Effector memory CD4-positive, alpha-beta T cell (primary cell): ENCODE measurements at places on chromosomes 2 and 18.

- no peak for DNase-seq
Measured at GRCh38 chr2:132979339-132980093, 309.5 kb upstream of the LYPD1 start.

DNA sequence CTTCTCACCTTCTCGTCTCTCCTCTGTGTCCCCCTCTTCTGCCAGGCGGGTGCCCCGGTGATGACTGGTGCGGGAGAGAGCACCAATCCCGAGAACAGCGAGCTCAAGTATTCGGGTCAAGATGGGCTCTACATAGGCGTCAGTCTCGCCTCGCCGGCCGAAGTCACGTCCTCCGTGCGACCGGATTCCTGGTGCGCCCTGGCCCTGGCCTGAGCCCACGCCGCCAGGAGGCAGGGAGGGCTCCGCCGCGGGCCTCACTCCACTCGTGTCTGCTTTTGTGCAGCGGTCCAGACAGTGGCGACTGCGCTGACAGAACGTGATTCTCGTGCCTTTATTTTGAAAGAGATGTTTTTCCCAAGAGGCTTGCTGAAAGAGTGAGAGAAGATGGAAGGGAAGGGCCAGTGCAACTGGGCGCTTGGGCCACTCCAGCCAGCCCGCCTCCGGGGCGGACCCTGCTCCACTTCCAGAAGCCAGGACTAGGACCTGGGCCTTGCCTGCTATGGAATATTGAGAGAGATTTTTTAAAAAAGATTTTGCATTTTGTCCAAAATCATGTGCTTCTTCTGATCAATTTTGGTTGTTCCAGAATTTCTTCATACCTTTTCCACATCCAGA is 31.3 kb downstream of the GATA6 start:
- no peak for DNase-seq

GRCh38 chr2:34161549-34161948 is 562.5 kb upstream of the FAM98A start:
- DNase-seq = no peak

- no peak for DNase-seq
Measured at GRCh38 chr2:27281855-27282559, at the start of gene TRIM54. TRIM54 (plus strand) TSS chr2:27282429; CDS start chr2:27282732, 303 bp downstream.

DNA sequence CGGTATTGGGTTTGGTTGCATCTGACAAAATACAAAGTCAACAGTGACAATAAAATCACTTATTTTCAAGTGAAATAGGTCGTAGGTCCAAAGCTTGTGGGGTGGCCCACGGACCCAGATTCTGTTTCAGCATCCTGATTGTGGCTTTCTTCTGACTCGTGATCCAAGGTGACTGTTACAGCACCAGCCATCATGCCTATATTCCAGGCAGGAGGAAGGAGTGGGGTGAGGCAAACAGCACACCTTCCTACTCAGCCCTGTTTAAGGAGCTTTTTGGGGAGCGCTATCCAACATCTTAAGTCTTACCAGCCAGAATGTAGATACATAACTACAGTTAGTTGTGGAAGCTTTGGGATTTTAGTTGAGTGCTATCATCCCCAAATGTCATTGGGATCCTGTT is 8.7 kb upstream of the SNORC start:
- DNase-seq = no peak

GRCh38 chr18:56315363-56315762 is 323.0 kb downstream of the TXNL1 start:
- DNase-seq = no peak

DNA sequence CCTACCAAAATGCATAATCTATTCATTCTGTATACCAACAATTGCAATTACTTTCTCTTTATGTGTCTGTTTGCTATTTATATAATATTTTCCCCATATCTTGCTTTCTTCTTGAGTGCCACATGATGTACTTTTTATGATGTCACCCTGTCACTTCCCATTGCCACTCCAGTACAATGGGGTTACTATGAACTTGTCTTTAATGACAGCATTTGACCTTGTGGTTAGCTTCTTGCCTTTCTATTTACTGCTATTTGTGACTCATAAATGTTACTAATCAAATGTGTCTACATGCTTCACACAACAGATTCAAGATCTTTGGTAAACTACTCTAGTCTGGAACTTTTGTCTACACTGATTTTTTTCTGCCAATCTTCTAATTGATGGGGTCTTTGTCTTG is 486.3 kb downstream of the NR4A2 start:
- no peak for DNase-seq

GRCh38 chr2:112794841-112795240 is 10.5 kb upstream of the IL1A start:
- no peak for DNase-seq

DNA sequence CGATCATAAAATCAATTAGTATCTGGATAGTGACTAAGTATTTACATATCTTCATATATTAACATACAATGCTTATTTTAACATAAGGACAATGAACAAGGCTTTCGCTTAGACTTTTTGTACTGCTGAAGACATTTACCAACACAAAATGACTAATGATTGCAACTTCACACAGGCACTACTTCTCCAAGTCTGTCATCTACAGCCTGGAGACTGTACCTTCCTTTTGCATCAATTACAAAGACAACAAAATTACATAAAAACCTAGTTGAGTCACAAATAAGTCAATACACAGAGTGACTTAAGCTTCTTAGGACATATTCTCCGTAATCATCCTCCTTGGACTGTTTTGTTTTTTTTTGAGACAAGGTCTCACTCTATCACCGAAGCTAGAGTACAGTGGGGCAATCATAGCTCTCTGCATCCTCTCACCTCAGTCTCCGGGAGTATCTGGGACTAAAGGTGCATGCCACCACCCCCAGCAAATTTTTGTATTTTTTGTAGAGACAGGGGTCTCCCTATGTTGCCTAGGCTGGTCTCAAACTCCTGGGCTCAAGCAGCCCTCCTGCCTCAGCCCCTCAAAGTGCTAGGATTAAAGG is 15.9 kb downstream of the PUM2 start:
- no peak for DNase-seq

DNA sequence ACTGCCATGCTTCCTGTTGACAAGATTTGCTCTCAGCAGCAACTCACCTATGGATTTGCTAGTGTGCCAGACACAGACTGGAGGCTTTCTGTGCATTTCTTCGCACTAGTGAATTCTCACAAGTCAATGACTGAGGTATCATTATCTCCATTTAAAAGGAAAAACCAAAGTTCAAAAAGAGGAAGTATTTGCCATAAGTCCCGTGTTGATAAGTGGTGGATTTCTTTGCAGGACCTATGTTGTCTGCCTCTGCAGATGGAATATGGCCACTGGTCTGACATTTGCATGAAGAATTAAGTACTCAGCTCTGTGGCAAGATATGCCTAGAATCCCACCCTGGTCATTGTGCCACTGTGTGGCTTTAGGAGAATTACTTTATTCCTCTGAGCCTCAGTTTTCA is 299.6 kb downstream of the PAX3 start:
- no peak for DNase-seq

DNA sequence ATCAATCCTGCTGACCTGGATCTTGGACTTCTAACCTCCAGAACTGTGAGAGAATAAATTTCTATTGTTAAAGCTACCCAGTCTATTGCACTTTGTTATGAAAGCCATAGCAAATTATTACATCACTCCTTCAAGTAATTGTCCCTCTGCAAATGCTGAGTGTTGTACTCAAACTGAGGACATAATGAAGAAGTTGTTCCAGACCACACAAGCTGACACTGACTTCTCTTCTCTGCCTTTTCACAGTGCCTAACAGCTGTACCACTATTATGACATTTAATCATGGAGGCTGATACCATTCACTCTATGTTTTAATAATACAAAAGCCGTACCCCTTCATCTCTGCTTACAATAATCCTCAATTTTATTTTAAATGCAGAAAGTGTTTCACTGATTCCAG is 424.1 kb upstream of the PIK3C3 start:
- DNase-seq = no peak

- no peak for DNase-seq
Measured at GRCh38 chr2:42835577-42836371, 43.4 kb upstream of the HAAO start.

GRCh38 chr2:144984038-144984437 is 464.1 kb upstream of the ZEB2 start:
- DNase-seq = no peak

DNA sequence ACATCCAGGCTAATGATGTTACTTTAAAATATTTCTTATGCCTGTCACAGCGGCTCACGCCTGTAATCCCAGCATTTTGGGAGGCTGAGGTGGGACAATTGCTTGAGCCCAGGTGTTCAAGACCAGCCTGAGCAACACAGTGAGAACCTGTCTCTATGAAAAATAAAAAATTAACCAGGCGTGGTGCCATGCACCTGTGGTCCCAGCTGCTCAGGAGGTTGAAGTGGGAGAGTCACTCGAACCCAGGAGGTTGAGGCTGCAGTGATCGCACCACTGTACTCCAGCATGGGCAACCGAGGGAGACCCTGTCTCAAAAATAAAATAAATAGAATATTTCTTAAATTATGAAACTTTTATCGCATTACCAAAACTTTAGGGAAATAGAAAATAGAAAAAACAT is 28.1 kb upstream of the ACTR3 start:
- DNase-seq = no peak

DNA sequence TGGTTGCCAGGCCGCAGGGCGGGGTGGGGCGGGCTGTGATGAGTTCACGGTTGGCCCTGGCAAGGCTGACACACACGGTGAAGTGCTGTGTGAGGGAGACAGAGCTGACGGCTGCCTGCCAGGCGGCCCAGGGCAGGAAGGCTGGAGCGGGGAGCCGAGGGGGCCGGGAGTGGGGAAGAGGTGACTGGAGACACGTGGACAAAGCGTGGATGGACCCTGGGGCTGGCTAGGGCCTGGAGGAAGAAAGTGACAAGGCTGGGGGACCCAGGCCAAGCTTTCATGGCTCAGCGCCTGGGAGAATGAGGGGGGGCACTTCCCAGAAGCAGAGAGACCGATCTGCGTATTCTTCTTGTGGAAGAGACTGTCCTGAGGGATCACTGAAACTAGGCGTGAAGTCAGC is 123.2 kb downstream of the DYSF start:
- no peak for DNase-seq

- DNase-seq = no peak
Measured at GRCh38 chr2:215970425-215970824, 42.9 kb downstream of the MREG start.

GRCh38 chr2:234512884-234513669 is 16.2 kb upstream of the ARL4C start:
- DNase-seq = no peak

DNA sequence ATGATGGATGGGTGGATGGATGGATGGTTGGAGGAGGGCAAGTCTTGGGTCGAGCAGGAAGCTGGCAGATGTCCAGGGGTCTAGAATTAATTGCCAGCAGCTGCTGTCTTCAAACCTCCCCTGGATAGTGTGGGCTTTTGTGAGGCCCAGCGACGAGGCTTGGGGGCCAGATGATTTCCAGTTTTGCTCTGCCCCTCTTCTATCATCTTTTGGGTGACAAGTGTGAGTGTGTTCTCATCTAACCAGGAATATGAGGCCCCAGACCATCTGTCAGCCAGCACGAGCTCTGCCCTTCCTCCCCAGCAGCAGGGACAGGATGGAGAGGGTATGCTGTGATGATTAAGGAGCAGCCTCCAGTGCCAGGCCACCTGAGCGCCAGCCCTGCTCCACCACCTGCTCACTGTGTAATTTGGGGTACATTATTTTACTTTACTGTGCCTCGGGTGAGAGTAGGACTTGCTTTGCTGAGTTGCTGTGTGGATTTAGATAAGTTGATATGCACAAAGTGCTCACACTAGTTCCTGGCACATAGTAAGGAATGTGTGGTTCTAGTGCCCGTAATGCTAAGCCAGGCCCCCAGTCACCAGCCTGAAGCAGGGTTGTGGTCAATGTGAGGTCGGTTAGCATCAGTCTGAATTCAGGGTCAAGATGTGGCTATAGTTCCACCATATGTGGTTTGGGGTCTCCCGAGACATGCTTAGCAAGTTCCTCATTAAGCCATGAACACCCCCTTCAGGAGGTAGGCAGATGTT is 251.1 kb downstream of the CYP26B1 start:
- no peak for DNase-seq

GRCh38 chr2:36658277-36658748 is 38.2 kb upstream of the VIT start:
- DNase-seq = no peak

- DNase-seq = no peak
Measured at GRCh38 chr2:7193457-7193856, 276.2 kb downstream of the RNF144A start.

DNA sequence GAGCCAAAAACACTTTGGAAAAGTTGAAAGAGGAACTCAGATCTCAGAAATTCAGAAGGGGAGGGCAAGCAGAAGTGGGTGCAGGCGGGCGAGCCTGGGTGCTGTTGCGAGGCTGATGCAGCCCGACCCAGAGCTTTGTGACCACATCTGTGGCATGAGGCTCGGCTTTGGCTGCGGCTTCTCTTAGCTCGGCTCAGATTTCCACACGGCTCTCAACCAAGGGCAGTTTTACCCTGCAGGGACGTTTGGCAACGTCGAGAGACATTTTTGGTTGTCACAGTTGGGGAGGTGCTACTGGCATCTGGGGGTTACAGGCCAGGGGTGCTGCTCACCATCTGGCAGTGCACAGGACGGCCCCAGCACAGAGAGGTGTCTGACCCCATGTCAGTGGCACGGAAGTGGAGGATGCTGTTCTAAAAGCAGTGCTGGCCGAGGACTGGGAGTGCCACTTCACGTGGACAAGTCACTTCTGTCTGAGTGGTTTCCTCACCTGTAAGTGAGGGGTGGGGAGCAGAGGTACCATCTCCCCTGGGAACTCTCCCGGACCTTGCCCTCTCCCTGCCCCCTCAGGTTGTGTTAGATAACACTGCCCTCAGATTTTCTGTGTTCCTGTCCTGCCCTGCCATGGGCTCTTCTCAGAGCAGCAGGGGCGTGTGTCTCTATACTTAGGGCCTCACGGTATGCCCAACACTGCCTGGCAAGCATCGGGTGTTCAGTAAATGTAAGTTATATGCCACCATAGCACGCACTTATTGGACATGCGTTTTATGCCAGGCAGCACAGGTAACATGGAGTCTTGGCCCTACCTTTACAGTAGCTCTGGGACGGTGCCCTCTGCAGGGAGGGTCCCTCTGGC is 48.7 kb upstream of the FAHD2A start:
- DNase-seq = no peak

- no peak for DNase-seq
Measured at GRCh38 chr2:65846989-65847678, 414.7 kb upstream of the SPRED2 start.

GRCh38 chr2:216777637-216778273 is 82.1 kb downstream of the TNP1 start:
- DNase-seq = no peak

- DNase-seq = no peak
Measured at GRCh38 chr2:231015926-231016325, 20.0 kb downstream of the SPATA3 start.

GRCh38 chr2:128834207-128834879 is 515.7 kb upstream of the HS6ST1 start:
- no peak for DNase-seq

- DNase-seq = no peak
Measured at GRCh38 chr18:77573571-77573970, 323.9 kb downstream of the GALR1 start.

- DNase-seq = no peak
Measured at GRCh38 chr2:137837830-137838229, 126.4 kb upstream of the HNMT start.

DNA sequence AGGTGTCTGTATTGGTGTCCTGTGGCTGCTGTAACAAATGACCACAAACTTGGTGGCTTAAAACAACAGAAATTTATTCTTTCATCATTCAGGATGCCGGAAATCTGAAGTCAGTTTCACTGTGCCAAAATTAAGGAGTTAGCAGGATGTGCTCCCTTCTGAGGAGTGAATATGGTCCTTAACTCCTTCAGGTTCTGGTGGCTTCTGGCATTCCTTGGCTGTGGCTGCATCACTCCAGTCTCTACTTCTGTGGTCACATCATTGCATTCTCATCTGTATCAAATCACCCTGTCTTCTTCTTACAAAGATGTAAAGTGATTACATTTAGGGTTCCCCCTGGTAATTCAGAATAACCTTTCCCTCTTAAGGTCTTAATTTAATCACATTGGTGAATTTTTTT is 12.6 kb downstream of the GPD2 start:
- DNase-seq = no peak
